ENCODE measurements at places on chromosomes 7 and 10. TPM values are rescaled to one million over a fixed set of nuclear protein-coding genes. Genes with fewer than 3 reads are reported as not detected.
A peak's percentile ranks its signal among the peaks of the same experiment; 100 is the strongest.

GRCh38 chr7:151402029-151402835 is 7.6 kb downstream of the WDR86 start:
- DNase-seq: no peak

- no peak for DNase-seq
These were observed 142.5 kb downstream of the ACTR3B start for GRCh38 chr7:152902054-152902453.

DNA sequence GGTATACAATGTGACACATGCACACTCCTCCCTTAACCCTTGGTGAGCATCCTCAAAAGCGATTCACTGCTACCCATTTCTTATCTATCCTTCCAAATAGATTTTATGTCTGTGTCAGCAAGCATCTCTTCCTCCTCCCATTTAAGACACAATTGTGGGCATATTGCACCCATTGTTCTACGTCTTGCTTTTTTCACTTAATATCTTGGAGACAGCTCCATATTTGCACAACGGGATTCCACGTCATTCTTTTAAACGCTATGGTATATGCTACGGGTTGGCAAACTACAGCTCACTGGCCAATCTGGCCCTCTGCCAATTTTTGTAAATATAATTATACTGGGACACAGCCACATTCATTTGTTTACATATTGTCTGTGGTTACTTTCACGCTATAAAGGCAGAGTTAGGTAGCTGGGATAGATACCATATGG is 88.6 kb downstream of the RNF216 start:
- DNase-seq: peak; percentile 67

GRCh38 chr10:11164803-11165590 is 147.3 kb downstream of the CELF2 start:
- peak; percentile 85 for DNase-seq

The ZP3 gene
- polyA plus RNA-seq: 12.1 TPM

The PAPOLB gene
- polyA plus RNA-seq: not detected

Data from CD14-positive monocyte (primary cell).